Uterus (tissue), 4 donors: ENCODE measurements at places on chromosomes 3 and 15. TPM values are rescaled to one million over a fixed set of nuclear protein-coding genes. Genes with fewer than 3 reads are reported as not detected.

Gene ALAS1
- total RNA-seq: 39.3 TPM

Gene RCN2
- 41.9 TPM for total RNA-seq

Gene LRRC2
- total RNA-seq: 10.7 TPM

Gene ATP8B4
- total RNA-seq: 45.2 TPM

Gene KCNAB1
- 1.3 TPM for total RNA-seq

Gene C3orf52
- 0.51 TPM for total RNA-seq

Gene COL6A5
- 1.7 TPM for total RNA-seq

Gene SMCO1
- not detected for total RNA-seq

Gene MYO5A
- 22.3 TPM for total RNA-seq

Gene RBP2
- total RNA-seq: not detected

Gene PRTG
- 4.1 TPM for total RNA-seq

GRCh38 chr15:63809452-63809851 is 24.3 kb downstream of the HERC1 start:
- DNase-seq: no peak

GRCh38 chr3:31735667-31736066 is 202.9 kb downstream of the STT3B start:
- no peak for DNase-seq

DNA sequence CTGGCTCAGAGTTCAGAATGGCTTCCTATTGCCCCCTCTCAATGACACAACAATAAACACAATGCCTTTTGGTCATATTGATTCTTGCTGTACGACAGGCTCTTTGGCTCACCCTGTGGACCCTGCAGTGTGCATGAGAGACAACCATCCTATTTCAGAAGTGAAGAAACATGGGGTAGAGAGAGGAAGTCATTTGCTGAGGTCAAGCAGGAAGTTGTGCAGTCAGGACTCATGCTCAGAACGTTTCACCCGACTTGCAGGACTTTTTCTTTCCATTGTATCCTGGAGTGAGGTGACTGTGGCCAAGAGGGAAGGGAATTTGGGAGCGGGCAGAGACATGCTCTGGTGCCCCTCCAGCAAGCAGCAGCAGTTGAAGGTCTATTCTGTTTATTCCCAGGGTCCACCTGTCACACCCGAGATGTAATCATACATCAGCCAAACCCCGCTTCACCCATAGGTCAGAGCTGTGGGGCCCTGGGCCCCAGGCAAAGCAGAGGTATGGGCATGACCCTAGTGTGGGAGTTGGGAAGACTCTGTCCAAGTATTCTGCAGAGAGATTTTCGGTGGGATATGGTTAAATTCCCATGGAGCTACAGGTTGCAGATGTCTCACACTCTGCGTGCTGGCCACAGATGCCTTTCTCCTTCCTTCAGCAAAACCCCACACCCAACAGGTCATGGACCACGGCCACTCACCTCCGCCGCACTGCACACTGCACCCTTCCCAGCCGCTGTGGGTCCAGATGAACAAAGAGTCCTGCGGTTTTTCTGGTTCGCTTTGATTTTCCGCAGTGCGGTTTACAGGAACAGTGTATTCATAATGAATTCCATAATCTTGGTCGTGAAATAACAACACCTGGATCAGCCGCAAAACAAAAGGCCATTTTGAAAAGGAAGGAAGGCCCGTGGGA is 290.6 kb downstream of the ADAMTS17 start:
- no peak for DNase-seq

GRCh38 chr3:196207159-196207832 is 3.9 kb downstream of the ZDHHC19 start:
- DNase-seq: no peak

DNA sequence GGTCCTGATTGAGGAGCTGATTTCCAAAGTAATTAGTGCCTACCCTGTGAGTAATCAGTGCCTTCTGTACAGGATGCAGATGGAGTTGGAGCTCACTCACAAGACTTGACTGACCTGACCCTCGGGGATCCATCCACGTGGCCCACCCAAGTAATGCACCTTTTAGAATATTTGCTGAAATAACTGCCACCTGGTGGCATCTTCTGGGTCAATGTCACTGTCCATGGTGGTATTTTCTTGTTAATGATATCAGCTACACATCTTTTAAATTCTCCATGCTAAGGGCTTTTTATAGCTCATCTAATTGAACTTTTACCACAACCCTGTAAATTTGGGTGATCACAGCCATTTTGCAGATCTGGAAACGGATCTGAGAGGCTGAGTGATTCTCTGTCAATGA is 74.3 kb upstream of the ANKRD34C start:
- DNase-seq: no peak

- DNase-seq: no peak
These were observed 18.2 kb downstream of the ZNF592 start for GRCh38 chr15:84766461-84767035.

GRCh38 chr3:53680028-53680427 is 166.2 kb downstream of the CHDH start:
- peak; percentile 53 for DNase-seq

- no peak for DNase-seq
These were observed 131.9 kb upstream of the STRIT1 start for GRCh38 chr3:155425396-155425795.

DNA sequence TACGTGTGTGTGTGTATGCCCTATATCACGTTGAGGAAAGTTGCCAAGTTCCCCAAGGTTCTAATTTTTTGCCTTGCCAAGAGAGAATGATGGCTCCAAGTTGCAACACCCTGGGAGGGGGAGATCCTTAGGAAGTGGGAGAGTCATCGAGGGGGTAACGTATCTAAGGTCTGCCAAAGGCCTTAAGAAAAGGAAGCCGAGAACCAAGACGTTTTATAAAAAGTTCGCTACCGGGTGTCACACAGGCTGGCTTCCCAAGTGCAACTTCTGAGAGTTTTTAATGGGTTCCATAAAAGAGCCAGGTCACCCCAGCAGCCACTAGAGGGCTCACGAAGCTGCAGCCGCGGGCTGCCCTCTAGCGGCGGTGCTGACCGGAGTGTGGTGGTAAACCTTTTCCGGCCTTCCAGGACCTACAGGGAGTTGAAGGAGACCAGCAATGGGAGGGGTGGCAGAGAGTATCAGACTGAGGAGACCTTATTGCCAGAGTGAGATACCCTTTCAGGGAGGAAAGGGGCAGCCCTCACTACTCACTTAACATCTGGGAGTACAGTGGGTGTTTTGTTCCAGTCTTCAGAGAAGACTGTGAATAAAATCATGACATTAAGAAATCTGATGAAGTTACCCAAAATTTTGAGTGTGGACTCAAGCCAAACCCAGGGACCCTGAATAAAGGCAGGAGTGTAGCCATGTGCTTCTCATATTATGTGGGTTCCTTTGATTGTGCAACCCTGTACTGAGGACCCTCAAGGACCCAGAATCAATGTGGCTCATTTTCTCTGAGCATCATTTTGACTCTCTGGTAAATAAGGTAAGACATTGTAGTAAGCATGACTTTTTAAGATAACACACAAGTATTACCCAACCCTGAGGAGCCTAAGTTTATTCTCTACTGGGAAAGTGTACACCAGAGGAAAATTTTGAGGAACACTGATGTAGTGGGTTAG is 2.5 kb upstream of the RFX7 start:
- DNase-seq: peak; percentile 75

DNA sequence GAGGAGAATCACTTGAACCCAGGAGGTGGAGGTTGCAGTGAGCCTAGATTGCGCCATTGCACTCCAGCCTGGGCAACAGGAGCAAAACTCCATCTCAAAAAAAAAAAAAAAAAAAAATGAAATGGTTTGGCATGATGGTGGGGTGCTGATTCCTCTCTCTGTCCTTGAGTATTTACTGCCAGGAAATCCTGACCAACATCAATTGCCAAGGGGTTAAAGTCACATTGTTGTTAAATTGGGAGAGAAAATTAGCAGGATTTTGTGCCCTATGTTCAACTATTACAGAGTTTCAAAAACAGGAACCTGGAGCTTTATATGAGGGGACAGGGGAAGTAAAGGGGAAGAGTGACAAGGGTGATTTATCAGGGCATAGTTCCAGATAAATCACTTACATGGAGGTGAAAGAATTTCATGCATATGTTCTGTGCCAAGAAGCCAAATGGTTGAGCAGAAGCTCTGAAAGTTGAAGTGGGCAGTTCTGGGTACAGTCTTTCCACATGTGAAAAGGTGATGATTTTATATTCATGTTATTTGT is 70.5 kb upstream of the TSEN2 start:
- DNase-seq: no peak

GRCh38 chr15:60005352-60006202 is 1.5 kb downstream of the FOXB1 start:
- DNase-seq: no peak

GRCh38 chr15:46753946-46754345 is 963.4 kb upstream of the SEMA6D start:
- DNase-seq: no peak

- peak; percentile 56 for DNase-seq
These were observed 291.3 kb upstream of the TRIM42 start for GRCh38 chr3:140386357-140387100.

DNA sequence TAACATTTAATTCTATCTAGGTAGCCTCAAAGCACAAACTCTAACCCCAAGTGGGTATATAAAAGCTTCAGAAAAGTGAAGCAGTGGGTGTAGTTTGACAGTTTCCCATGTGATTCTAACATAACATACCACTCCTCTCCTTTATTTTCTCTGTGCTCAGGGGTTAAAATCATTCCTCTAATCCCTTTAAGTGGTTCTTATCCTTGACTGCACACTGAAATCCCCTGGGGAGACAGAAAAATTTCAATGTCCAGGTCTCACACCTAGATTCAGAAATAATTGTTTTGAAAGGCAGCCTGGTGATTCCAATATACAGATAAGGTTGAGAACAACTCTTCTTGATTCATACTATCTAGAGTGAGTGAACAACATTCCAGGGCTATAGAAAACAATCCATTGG is 986.4 kb downstream of the ROBO1 start:
- no peak for DNase-seq

- no peak for DNase-seq
These were observed 291.7 kb upstream of the SATB1 start for GRCh38 chr3:18716821-18717220.

GRCh38 chr3:195388380-195388779 is 54.4 kb downstream of the ACAP2 start:
- no peak for DNase-seq

DNA sequence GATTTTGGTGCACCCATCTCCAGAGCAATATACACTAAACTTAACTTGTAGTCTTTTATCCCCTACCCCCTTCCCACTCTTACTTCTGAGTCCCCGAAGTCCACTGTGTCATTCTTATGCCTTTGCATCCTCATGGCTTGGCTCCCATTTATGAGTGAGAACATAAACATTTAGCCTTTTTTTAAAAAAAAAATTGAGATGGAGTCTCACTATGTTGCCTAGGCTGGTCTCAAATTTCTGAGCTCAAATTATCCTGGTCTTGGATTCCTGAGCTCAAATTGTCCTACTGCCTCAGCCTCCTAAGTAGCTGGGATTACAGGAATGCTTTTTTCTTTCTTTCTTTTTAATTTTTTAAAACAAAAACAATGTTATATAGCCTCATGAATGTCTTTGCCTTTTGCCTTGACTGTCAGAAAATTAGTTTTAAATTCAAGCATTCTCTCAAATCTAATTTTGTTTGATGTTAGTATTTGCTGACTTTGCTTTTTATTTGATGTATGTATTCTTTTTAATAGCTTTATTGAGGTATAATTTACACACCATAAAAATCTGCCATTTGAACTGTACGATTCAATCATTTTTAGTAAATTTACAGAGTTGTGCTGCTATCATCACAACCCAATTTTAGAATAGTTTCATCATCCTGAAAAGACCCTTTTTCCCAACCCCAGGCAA is 46.9 kb downstream of the NFKBIZ start:
- DNase-seq: no peak

- DNase-seq: no peak
These were observed 119.8 kb downstream of the THRB start for GRCh38 chr3:24374801-24375200.

- peak; percentile 60 for DNase-seq
These were observed at the start of gene ZBTB47 for GRCh38 chr3:42653560-42654330. TSS of gene ZBTB47 (plus strand) at chr3:42653697. CDS start at chr3:42658356, 4,659 bp downstream.

GRCh38 chr3:74756674-74757073 is 142.2 kb upstream of the CNTN3 start:
- DNase-seq: no peak

GRCh38 chr3:14516738-14517345 is 23.3 kb downstream of the GRIP2 start:
- DNase-seq: no peak

DNA sequence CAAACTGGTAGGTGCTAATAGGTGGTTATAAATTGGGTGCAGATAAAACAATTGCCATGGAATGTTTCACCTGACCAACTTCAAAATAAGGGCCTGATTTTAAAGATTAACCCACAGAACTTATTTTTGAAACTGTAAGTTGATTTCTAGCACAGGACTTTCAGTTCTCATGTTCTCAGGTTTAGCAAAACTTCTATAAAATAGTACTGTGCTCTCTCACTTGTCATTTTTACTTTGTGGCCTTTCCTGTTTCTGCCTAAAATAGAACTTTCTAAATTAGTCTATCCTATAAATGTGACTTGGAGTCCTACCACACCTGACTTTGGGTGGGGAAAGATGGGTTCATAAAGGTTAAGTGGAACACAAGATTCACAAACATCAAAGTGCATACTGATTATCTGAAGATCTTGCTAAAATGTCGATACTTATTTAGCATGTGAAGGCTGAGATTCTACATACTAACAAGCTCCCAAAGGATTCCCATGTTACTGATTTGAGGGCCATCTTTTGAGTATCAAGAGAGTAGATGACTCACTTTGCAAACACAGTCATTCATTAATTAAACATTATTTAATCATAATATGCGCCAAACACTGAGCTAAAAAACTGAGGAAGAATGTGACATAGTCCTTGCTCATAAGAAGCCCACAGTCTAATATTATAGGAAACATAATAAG is 38.6 kb downstream of the BTLA start:
- DNase-seq: no peak

- DNase-seq: no peak
These were observed 58.6 kb downstream of the TMEM212 start for GRCh38 chr3:171901615-171902312.

DNA sequence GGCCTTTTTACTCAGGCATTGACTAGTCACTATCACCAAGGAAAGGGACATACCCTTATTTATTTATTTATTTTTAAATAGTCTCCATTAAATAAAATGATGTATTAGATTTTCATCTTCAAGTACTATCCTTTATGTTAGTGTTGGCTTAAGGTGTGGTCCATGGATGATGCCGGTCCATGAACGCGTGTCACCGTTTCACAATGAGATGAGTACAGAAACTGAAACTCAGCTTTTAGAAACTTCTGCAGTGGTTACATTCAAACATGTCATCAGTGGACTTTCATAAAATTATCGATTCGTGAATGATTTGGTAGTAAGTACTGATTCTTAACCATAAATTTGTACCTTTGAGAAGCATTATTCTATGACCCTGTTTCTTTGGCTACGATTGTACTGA is 166.6 kb downstream of the SATB1 start:
- DNase-seq: no peak

DNA sequence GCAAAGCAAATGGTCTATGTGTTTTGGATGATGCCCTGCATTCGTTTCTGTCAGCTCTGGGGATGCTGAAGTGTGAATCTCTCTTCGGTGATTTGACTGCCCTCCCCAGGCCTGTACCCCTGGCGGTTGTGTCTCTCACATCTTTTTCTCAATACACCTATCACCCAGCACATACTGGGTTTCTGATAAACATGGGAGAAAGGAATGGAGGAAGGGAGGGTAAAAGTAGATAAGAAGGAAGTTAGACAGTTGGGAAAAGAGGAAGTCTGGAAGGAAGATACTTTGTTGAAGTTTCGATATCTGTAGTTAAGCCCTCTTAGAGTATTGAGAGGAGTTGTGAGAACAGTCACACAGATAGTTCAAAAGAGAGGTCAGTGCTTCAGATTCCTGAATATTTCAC is 35.8 kb upstream of the LRTM1 start:
- no peak for DNase-seq
